ENCODE measurements at places on chromosomes 4 and X. TPM values are rescaled to one million over a fixed set of nuclear protein-coding genes. Genes with fewer than 3 reads are reported as not detected.

The CAPN6 gene
- total RNA-seq: not detected

The COL4A5 gene
- total RNA-seq: 53.1 TPM

The TLR3 gene
- total RNA-seq: 3.7 TPM

The SPANXA2 gene
- not detected for total RNA-seq

The MAGEA10 gene
- not detected for total RNA-seq

The PCSK1N gene
- total RNA-seq: not detected

The GPR82 gene
- total RNA-seq: not detected

The GLUD2 gene
- total RNA-seq: 2.9 TPM

The MAP3K15 gene
- total RNA-seq: not detected

The DMRTC1 gene
- not detected for total RNA-seq

The SLIT2 gene
- total RNA-seq: 17.0 TPM

The LRCH2 gene
- total RNA-seq: 6.8 TPM

The EGFL6 gene
- total RNA-seq: not detected

The SPANXB1 gene
- not detected for total RNA-seq

The SOWAHD gene
- 0.13 TPM for total RNA-seq

The TENM3 gene
- total RNA-seq: 0.13 TPM

The BMP3 gene
- total RNA-seq: under 0.01 TPM

The MAGEC2 gene
- total RNA-seq: not detected

The RAB33A gene
- total RNA-seq: 0.53 TPM

The FRYL gene
- total RNA-seq: 66.5 TPM

The TLR2 gene
- under 0.01 TPM for total RNA-seq

The POF1B gene
- total RNA-seq: not detected

The PRR32 gene
- total RNA-seq: not detected

The CTAG2 gene
- not detected for total RNA-seq

The TMPRSS11A gene
- total RNA-seq: not detected

The STPG2 gene
- total RNA-seq: 0.06 TPM

The ERCC6L gene
- total RNA-seq: 3.8 TPM

The COL25A1 gene
- total RNA-seq: 0.06 TPM

The TASL gene
- not detected for total RNA-seq

The DOCK11 gene
- 13.1 TPM for total RNA-seq

Measured in aortic smooth muscle cell (primary cell).